ENCODE measurements at places on chromosomes 6 and 20.

GRCh38 chr6:20566109-20566508 is 31.9 kb downstream of the CDKAL1 start:
- no peak for DNase-seq

GRCh38 chr6:88764081-88764480 is 199.3 kb downstream of the RNGTT start:
- no peak for DNase-seq

DNA sequence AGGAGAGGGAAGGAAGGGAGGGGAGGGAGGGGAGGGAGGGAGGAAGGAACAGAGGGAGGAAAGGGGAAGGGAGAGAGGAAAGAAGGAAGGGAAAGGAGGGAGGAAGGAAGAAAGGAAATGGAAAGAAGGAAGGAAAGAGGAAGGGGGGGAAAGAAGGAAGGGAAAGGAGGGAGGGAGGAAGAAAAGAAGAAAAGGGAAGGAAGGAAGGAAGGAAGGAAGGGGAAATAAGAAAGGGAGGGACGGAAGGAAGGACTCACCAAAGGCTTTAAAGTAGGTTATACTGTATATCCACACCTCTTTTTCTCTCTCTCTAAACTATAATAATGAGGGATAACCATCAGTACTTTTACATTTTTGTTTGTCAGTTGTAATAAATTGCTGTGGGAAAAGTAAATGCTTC is 324.9 kb downstream of the ARHGAP18 start:
- DNase-seq: no peak

DNA sequence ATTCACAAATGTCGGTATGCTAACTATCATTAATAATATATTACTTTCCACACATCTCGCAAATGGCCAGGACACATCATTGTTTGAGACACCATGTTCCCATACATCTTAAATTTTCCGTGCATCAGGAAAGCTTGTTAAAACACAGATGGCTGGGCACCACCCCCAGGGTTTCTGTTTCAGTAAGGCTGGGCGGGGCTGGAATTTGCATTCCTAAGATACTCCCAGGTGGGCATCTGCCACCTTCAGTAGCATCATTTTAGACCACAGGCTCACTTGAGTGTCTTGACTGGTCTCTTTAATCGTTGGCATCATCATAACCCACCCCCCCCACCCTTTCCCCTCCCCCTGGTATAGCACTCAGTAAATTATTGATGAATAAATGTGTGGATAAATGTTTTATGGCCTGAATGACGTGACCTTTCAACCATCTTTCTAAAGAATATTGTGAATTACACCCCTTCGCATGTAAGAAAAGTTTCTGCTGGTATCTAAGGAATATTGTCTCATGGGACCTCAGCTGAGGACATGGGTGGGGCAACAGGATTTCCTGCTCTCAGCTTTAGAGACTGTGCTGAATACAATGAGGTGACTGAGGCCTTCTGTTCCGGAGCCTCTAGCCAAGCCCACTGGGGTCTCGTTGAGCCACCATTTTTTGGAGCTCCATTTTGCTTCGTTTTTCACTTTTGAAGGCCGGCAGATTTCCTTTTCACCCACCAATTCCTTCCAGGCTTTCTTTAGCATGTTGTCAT is 124.1 kb upstream of the NEDD9 start:
- no peak for DNase-seq

- DNase-seq: no peak
Measured at GRCh38 chr6:12203001-12203400, 87.2 kb upstream of the EDN1 start.

GRCh38 chr20:33399924-33400323 is 1.4 kb downstream of the CDK5RAP1 start:
- DNase-seq: no peak

- DNase-seq: no peak
Measured at GRCh38 chr6:110946498-110946897, 12.0 kb upstream of the GTF3C6 start.

- DNase-seq: no peak
Measured at GRCh38 chr6:17107863-17108262, 6.0 kb downstream of the STMND1 start.

DNA sequence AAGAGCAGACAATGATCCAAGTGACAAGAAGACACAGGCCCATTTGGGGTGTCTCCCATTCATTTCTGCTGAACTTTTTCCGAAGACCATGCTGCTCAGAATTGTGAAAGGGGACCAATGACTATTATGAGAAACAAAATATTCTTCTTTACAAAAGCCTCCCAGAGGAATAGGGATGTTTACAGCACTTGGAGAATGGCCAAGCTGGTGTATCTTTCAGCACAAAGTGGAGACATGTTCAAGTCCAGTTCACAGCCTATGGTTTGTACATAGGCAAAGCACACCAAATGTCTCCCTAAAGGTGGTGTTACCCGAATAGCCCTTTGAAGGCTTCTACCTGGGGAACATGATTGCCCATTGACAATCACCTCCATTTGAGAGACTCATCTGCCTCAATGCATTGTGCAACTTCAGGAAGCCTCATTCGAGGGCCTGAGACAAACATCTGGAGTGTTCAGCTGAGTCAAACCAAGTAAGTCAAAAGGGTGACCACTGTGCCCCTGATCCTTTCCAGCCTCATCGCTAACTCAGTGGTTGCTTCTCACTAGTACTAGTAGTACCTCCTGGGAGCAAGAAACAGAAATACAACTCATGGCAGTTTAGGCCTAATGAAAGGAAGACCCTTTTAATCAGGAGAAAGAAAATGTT is 451.0 kb upstream of the MARCKS start:
- no peak for DNase-seq

- no peak for DNase-seq
Measured at GRCh38 chr6:44525761-44526351, 138.3 kb downstream of the CDC5L start.
